Epithelial cell of alveolus of lung (primary cell): ENCODE measurements at places on chromosomes 5 and 9. TPM values are rescaled to one million over a fixed set of nuclear protein-coding genes. Genes with fewer than 3 reads are reported as not detected.

Gene MAN1B1
- total RNA-seq: 50.3 and 94.1 TPM in 2 replicates

Gene GPR150
- total RNA-seq: 0.80 and 1.0 TPM in 2 replicates

Gene IFT74
- 9.7 and 12.0 TPM in 2 replicates for total RNA-seq

Gene ALDH7A1
- 24.4 and 31.3 TPM in 2 replicates for total RNA-seq

Gene PCA3
- total RNA-seq: not detected in 2 replicates

Gene NUTM2F
- total RNA-seq: not detected in 2 replicates

Gene PANK3
- 19.6 and 28.1 TPM in 2 replicates for total RNA-seq

Gene HBEGF
- total RNA-seq: 2.9 and 18.6 TPM in 2 replicates

Gene SPATA31D4
- total RNA-seq: not detected in 2 replicates
